Stimulated activated CD8-positive, alpha-beta memory T cell treated with anti-CD3 and anti-CD28 coated beads, Interleukin-15, amount 100 ng/mL, for 4 hours (primary cell): ENCODE measurements at places on chromosomes 2 and 18.

- DNase-seq: no peak
Measured at GRCh38 chr2:100235581-100235980, 86.7 kb downstream of the LONRF2 start.

DNA sequence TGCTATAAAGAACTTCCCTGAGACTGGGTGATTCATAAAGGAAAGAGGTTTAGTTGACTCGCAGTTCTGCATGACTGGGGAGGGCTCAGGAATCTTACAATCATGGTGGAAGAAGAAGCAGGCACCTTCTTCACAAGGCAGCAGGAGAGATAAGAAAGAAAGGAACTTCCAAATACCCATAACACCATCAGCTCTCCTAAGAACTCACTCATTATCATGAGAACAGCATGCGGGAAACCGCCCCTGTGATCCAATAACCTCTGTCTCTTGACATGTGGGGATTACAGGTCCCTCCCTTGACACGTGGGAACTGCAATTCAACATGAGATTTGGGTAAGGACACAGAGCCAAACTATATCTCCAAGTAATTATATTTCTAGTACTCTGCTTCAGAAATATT is 163.8 kb upstream of the CDH20 start:
- no peak for DNase-seq

DNA sequence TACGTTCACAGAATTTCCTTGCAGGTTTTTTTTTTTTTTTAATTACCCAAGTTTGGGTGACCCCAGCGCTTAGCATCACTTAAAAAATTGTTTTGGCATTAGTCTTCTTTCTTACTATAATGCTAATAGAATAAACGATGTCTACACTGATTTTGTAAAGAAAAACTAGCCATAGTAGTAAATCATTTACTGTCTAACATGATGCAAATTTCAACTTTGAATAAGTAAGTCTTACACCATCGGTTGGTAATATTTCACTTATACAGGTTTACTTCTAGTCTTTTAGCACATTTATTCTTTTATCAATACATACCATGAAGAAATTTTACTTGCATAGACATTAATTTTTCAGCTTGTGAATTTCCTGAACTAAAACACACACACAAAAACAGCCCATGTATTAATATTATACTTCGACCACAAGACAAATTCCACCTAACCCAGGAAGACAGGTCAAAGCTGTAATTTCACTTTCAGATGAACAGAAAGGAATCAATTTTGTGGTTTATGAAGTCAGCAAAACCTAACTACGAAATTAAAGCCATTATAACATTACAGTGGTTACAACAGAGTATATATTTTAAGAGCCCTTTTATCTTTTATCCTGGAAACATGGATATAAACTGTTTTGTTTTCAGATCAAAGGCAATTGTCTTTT is 1.9 kb downstream of the YES1 start:
- no peak for DNase-seq

DNA sequence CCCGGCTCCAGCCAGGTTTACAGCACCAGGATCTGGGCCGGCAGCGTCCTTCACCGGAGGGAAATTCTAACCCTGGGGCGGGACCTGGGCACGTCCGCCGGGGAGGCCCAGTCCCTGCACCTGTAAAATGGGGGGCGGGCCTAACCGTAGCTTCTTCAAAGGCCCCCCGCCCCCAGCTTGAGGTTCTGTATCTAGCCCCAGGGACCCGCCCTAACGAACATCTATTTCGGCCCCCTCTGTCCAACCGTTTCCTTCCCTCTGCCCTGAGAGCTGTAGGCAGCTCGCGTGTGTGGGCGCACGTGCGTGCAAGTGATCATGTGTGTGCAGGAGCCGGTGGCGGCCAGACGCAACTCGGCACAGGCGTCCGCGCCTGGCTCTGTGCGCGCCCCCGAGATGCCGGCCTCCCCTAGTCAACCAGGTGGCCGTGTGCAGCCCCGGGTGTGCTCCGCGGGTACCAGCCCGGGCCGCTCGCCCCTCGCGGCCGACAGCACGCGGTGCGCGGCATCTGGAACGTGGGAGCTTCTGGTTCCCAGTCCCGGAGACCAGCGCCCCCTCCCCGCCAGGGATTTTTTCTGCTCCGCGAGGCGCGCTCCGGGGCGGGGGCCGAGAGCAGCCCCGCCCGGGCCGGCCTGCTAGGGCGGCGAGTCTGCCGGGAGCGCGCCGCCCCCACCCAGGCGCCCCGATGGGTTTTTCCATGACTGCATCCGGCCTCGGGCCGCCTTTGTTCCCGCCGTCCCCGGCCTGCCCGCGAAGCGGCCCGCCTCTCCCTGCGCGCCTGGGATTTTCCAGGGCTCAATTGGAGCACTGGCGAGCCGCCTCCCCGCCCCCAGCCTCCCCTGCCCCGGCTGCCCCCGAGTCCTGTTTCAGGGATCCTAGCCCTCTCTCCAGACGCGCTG is 21.2 kb downstream of the TEX44 start:
- peak; percentile 66 for DNase-seq

GRCh38 chr2:191499874-191500565 is 177.9 kb upstream of the NABP1 start:
- DNase-seq: no peak

DNA sequence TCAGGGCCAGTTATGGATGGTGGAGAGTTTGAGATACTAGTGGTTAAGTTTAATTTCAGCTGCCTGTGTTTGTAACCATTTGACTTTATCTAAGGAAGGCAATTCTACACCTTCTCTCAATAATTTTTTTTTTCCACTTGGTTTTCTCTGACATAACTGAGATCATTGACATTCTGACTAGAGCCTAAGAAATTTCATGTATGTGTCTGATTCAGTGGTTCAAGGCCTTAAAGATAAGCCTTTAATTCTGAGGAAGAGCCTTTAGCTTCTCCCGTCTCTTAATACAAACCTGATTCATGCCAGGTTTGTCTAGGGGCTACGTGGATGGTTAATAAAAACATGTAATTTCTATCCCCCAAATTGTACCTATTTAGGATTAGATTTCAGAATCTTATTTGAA is 971.4 kb downstream of the DPP10 start:
- DNase-seq: no peak

- no peak for DNase-seq
Measured at GRCh38 chr18:76928179-76928868, 106.0 kb downstream of the ZNF236 start.

DNA sequence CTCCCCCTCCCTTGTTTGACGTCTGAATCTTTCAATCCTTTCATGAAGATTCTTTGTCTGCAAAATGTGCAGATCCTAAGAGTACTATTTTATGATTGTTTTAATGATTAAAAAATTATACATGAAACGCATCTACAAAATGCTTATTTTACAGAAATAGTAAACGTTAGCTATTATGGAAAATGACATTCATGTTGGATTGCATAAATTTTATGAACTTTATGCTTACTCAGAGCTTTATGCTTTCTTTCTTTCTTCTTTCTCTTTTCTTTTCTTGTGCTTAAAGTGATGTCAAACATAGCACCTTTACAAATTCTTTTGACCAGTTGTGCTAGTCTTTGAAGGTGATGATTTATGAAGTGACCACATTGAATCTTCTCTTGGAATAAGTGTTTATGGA is 805.4 kb downstream of the ADCYAP1 start:
- no peak for DNase-seq

DNA sequence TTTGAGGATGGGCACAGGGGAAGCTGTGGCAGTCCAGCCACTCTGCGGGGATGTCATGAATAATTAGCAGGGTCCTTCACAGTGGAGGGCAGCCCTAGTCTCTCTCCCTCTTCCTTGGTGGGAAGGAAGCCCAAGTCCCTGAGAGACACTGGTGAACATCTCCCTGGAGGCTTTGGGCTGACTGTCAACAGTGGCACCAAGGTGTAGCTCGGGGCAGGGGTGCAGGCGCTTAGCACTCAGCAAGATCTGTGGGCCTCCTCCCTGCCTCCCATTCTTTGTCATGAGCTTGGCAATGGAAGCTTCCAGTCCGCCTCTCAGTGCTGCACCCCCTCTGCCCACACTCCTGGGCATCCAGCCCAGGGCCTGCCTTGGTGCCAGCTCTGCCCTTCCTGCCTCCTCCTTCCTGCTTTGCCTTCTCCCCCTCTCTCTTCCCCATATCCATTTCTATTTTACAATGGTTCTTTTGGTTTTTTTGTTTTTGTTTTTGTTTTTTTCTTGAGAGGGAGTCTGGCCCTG is 59.4 kb downstream of the STEAP3 start:
- DNase-seq: no peak

- DNase-seq: peak; percentile 74
Measured at GRCh38 chr2:240434728-240435456, 571 bp upstream of the GPC1 start.

- DNase-seq: no peak
Measured at GRCh38 chr18:34120294-34120693, 104.4 kb downstream of the NOL4 start.

GRCh38 chr2:163563336-163563735 is 172.5 kb downstream of the FIGN start:
- no peak for DNase-seq

- DNase-seq: no peak
Measured at GRCh38 chr2:63054841-63055225, 4.2 kb downstream of the OTX1 start.

- no peak for DNase-seq
Measured at GRCh38 chr18:77995593-77995992, 745.9 kb downstream of the GALR1 start.

- DNase-seq: no peak
Measured at GRCh38 chr18:57705832-57706595, 84.4 kb upstream of the NARS1 start.

- DNase-seq: no peak
Measured at GRCh38 chr2:2587354-2587753, 256.3 kb upstream of the MYT1L start.

DNA sequence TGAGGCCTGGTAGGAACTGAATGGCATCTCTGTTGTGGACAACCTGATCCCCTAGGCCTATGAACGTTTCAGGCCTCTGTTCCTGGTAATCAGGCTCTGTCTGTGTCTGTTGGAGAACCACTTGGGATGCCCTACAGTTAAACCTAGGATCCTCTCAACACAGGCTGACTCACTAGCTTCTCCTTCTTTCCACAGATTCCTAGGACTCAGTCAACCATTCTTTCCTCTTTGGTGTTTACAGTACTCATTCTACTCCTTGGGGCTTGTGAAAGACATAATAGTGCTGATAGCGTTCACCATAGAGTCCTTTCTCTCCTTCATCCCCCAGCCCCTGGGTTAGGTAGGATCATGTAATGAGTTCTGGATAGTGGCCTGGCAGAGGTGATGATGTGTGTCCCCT is 544.3 kb downstream of the METTL4 start:
- no peak for DNase-seq

DNA sequence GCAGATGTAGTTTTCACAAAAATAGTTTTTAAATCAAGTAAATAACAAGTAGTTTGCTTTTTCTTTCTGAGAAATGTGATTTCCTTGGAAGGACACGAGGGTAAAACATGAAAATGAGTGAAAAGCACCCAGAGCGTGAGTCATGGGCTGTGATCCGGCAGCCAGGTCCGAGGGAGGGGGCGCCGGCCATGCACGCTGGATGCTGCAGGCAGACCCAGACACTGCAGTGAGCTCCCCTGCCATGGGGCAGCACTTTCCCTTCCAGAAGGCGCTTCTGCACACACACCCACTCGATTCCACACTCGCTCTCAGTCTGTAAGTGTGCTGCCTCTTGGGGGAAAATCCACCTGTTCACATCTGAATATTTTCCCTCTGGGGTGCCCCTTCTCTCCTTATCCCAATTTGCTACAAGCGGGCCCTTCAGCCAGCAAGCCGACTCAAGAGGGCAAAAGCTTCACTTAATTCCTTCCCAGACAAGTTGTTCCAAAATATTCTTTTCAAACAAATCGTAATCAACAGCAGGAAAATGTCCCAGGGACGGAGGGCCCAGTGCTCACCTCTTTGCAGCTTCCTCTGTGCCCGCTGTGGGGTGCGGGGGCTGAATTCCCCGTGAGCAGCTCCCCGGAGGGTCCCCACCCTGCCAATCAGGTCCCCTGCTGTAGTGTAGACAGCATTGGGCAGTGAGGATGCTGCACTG is 87.0 kb upstream of the ID2 start:
- DNase-seq: no peak

DNA sequence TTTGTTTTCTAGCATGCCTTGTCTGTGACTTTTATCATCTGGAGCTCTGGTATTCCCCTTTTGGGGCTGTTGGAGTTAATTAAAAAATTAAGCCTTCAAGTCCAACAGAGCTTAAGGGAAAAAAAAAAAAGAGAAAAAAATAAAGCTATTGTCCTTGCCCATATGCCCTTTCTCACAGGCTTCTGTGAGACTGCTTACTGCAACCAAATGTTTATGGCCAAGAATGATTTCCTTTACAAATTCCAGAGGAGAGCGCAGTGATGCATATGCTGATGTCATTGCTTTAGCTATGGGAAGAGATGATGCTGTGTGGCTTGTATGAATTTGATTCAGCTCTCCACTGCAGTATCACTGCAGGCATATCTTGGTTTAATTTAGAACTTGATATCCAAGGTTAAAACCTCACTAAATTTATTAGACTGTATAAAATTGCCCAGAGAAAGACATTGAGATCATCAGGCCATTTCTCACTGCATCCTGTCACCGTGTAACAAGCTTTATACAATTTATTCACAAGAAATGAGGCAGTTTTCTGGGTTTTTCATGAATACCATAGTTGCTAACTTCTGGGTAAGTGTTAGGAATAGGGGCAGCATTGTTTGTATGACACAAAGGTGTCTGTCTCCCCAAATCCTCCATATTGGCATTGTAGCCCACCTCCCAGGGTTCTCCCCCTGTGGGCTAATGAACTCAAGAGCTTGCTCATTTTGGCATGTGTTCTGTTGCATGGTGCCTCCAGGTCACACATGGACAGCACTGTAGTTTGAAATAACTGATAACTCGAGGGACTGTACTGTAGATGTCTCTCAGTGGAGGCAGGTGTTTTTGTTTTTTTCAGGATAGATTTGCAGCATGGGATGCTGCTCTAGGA is 85.0 kb downstream of the TANC1 start:
- DNase-seq: no peak

- no peak for DNase-seq
Measured at GRCh38 chr18:4734903-4735302, 279.8 kb upstream of the DLGAP1 start.

GRCh38 chr2:14072338-14072737 is 560.2 kb upstream of the LRATD1 start:
- DNase-seq: no peak

DNA sequence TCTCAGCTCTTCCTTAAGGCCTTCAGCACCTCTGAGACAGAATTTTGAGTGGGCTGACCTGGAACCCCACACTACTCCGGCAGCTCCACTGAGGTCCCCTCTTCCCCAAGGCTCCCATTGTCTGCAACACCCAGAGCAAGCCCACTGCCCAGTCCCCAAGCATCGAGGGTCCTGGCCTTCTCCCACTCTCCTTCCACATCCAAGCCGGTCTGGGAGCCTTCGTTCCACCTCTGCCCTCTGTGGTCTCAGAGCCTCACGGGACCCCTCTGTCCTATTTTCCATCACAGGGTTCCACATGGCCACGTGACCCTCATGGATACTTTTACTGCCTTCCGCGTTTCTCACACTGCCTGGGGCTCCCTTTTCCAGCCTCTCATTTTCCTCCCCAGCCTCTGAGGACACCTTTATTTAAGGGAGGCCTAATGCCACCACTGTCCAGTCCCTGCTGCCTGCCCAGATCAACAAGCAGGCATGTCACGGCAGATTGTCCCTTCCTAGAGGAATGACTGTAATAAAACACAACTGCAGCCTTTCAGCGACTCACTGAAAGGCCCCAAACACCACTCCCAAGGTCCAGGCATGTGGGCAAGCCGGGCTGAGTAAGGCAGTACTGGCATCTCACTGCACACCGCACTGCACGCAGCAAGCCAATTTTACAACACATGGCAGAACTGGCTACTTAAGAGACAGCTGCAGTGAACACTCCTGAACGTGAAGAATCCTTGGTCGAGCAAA is 7.9 kb upstream of the SALL3 start:
- no peak for DNase-seq
